T-helper 2 cell (primary cell): ENCODE measurements at places on chromosomes 12 and 14.

DNA sequence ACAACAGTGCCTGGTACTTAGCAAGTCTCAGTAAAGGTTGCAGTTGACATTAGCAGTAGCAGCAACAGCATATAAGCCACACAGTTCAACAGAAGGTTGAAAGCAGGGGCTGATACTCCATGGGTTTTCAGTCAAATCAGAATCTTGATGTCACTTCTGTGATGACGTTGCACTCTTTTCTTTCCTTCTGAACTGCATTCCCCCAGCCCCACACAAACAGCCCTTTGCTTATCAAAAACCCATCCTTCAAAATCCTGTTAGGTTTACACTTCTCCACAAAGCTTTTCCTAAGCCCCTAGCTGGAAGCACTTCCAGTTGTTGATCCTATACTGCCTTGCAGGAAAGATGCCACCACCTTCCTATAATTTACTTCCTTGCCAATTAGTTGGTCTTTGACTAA, 34.0 kb upstream of the KCNK13 start:
- no peak for DNase-seq

- no peak for DNase-seq
Measured at GRCh38 chr12:120775862-120776552, 50.4 kb downstream of the ACADS start.

DNA sequence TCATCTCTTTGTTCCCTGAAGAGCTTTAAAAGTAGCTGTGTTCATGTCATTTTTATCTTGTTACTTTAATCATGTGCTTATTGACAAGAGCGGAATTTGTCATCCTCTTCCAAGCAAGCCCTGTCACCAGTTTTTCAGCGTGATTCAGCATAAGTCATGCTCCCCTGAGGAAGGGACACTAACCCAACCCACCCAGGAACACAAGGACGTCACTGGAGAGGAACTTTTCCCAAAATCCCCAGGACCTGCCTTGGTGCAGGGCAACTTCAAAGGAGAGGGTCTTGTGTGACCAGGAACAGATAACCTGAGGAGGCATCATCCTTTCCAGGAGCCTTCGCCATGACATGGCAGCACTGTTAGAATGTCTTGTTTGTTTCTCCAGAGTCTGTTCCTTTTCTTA, 107.1 kb upstream of the DIO3 start:
- no peak for DNase-seq

- no peak for DNase-seq
Measured at GRCh38 chr12:30631740-30632139, 63.9 kb downstream of the IPO8 start.

- DNase-seq, result no peak
Measured at GRCh38 chr14:102057480-102058114, 29.2 kb downstream of the HSP90AA1 start.

- DNase-seq, result no peak
Measured at GRCh38 chr14:55301437-55302121, 30.4 kb downstream of the FBXO34 start.

- no peak for DNase-seq
Measured at GRCh38 chr14:102768223-102769048, 8.8 kb upstream of the TRAF3 start.
